ENCODE measurements at places on chromosomes 16 and 17. TPM values are rescaled to one million over a fixed set of nuclear protein-coding genes. Genes with fewer than 3 reads are reported as not detected.

- H3K27ac ChIP-seq: no peak overlapping the region
- H3K4me3 ChIP-seq: no peak overlapping the region
- no peaks in the 10 kb centered on the region for H3K27me3 ChIP-seq
These were observed 16.3 kb upstream of the RFFL start for GRCh38 chr17:35079547-35080423.

- H3K36me3 ChIP-seq: no peaks in the 10 kb centered on the region
- no peak for DNase-seq
- H3K27me3 ChIP-seq: no peaks in the 10 kb centered on the region
- H3K4me3 ChIP-seq: no peak overlapping the region
- no peaks in the 10 kb centered on the region for H3K4me1 ChIP-seq
These were observed 739.5 kb upstream of the EEF2KMT start for GRCh38 chr16:5837007-5837670.

DNA sequence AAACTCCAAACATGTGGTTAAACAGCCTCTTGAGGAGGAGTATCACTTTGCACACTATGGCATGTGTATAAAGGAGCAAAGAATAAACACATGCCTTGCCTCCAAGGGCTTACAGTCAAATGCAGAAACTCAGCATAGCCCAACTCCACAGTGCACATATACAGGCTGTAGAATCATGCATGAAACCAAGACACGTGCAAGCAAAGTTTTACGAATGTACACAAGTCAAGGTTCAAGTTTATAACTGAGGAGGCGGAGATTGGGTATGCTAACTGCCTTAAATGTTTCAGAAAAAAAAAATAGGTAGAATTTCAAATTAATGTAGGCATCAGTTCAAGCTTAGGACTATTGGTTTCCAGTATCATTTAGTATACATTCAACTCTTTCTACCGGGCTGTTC, 321.1 kb downstream of the SOX9 start:
- H3K4me3 ChIP-seq: no peak overlapping the region
- no peaks in the 10 kb centered on the region for H3K27me3 ChIP-seq
- no peaks in the 10 kb centered on the region for H3K36me3 ChIP-seq

- H3K27ac ChIP-seq: no peak overlapping the region
- no peak for DNase-seq
- no peaks in the 10 kb centered on the region for H3K27me3 ChIP-seq
These were observed 34.9 kb upstream of the CACNG5 start for GRCh38 chr17:66799849-66800537.

DNA sequence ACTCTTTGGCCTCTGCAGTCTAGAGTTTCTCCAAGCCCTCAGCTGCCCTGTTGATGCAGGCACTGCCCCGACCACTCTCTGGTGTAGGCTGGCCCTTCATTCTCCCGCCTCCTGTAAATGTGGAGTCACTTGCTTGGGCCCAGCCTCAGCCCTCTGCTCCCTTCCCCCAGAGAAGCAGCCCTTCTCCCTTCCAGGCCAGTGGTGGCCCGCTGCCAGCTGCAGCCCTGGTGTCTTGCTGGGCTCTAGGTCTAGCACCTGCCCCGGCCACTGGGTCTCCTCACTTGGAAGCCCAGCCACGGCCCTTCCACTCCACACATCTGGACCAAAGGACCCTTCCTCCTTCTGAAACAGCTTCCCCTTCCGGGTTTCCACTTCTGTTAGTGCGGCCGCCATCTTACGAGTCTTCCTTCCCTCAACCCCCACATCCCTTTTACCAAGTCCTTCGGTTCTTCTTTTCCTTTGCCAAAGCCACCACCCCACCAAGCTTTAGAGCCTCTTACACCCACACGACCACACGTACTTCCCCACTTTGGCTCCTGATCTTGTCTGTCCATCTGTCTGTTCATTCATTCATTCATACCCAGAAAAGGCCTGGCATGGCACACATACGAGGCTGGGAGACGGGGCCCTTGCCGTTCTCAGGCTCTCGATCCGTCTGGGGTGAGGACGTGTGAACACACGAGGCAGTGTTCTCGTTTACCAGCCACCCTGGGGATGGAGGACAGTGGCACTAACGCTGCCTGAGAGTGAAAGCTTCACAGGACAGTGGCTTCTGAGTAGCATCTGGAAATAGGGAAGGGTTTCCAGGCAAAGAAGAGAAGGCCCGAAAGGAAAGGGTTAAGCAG, 68.0 kb downstream of the ABR start:
- DNase-seq: no peak
- H3K36me3 ChIP-seq: no peaks in the 10 kb centered on the region
- H3K27ac ChIP-seq: no peak overlapping the region
- H3K4me1 ChIP-seq: peaks cover 48% of the 10 kb centered on the region
- no peaks in the 10 kb centered on the region for H3K27me3 ChIP-seq
- peak overlapping the region; percentile 62 for H3K4me3 ChIP-seq

DNA sequence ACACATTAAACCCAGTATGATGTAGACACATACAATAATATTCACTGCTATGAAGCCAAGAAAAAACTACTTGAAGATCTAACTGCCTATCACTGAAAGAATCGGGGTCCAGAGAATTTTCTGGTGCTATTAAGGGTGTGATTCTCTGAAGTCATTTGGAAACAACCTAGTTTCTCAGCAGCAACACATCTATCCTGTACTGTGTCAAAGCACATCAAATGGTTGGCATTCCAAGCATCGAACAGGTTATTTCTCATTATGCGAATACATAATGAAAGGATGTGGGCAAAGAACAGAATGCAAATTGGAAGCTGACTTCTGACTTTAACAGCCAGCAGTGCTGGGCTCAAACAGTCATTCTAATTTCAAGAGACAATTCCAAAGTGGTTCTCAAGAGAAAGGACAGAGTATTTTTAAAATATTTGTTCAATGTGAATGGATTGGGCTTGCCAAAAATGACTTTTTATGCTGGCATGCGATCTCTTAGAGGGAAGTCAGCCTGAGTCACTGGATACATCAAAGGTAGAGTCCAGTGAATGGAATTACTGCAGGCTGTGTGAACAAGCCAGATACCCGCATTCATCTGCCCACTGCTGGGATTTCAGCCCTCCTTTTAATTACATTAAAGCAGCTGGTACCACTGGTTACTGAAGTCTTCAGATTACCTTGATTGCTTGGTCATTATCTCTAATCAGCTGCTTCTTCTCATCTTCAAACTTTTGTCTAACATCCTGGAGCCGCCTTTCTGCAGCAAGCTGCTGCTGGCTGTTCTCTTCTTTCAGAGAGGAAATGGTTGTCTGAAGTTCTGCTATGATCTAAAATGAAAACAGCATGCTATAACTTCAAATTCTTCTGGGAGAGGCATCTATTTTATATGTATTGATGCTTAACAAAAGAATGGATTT, 181.2 kb upstream of the AXIN2 start:
- H3K36me3 ChIP-seq: no peaks in the 10 kb centered on the region
- no peaks in the 10 kb centered on the region for H3K27me3 ChIP-seq
- H3K4me1 ChIP-seq: no peaks in the 10 kb centered on the region
- H3K4me3 ChIP-seq: no peak overlapping the region
- no peak for DNase-seq
- H3K27ac ChIP-seq: no peak overlapping the region

- H3K27me3 ChIP-seq: peaks cover 9% of the 10 kb centered on the region
- DNase-seq: no peak
- H3K4me3 ChIP-seq: no peak overlapping the region
- no peaks in the 10 kb centered on the region for H3K36me3 ChIP-seq
These were observed 16.2 kb upstream of the STAT3 start for GRCh38 chr17:42404326-42405055.

The KRTAP2-1 gene
- not detected for polyA plus RNA-seq

The APOBR gene
- polyA plus RNA-seq: 0.08 TPM

The SETD1A gene
- polyA plus RNA-seq: 0.85 TPM

The PRSS33 gene
- not detected for polyA plus RNA-seq

The CARD14 gene
- not detected for polyA plus RNA-seq

The KRTAP2-2 gene
- not detected for polyA plus RNA-seq
